ENCODE measurements at places on chromosomes 11 and 22.

DNA sequence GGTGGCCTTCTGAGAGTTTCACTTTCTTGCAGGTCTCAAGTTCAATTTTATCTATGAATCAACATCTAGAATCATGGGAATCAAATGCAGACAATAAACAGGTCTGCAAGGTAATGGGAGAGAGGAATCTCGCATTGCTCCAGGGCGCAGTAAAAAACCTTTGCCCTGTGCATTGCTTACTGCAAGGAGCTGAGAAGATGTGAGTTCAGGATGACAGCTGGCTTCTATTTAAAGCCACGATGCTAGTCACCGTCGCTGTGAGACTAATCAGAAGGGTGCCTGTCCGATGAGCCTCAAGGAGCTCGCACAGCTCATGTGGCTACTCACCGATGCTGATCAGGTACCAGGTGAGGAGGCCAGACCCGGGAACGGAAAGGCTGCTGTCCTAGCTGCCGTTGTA lies 30.2 kb upstream of the APOA1 start:
- no peak for DNase-seq

- DNase-seq: no peak
These were observed 18.8 kb upstream of the AMPD3 start for GRCh38 chr11:10436224-10436623.

DNA sequence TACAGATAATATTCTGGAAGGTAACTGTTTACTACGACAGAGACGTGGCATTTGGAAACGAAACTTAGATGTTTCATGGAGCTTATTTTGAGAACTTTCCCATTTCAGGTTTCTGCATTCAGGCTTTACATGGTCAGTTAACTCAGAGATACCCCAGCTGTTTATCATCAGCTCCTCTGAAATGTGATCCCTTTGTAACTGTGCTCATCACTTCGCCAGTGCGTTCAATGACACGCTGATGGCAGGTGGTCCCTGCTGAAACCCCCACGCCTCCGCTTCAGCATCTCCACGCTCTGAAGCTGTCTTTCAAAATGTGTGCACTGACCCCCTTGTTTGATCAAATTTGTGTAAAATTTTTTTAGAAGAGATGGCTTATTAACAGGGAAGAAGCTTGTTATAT lies 30.5 kb downstream of the ALG12 start:
- DNase-seq: no peak

DNA sequence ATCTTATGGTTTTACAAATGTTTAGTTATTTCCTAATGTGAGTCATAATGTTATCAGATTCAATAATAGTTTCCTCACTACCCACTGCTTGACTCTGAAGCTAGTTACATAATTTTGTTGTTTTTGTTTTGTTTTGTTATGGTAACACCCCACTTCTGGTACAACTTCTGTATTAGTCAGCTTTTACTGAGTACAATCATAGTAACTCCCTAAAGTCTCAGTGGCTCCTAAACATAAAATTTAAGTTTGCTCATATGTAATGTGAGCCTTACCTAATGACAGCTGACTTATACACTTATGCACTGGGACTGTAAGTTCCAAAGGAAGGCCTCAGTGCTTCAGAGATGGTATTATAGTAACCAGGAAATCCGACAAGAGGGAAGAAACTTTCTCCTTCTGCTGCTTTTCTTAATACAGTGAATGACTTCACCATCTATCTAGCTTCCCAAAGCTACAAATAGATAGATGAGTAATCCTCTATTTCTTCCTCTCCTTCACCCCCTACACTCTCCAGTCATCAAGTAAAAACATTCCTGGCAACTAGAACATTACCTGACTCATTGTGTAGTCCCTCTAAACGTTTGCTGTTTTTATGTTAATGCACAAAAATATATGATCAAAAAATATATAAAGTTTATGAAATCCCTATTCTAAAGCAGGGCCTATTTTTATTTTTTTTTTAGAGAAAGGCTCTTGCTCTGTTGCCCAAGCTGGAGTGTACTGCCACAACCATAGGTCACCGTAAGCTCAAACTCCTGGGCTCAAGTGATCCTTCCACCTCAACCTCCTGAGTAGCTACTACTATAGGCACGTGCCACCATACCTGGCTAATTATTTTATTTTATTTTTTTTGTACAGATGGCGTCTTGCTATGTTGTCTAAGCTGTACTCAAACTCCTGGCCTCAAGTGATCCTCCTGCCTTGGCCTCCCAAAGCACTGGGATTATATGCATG lies 563.0 kb downstream of the SOX6 start:
- DNase-seq: no peak

DNA sequence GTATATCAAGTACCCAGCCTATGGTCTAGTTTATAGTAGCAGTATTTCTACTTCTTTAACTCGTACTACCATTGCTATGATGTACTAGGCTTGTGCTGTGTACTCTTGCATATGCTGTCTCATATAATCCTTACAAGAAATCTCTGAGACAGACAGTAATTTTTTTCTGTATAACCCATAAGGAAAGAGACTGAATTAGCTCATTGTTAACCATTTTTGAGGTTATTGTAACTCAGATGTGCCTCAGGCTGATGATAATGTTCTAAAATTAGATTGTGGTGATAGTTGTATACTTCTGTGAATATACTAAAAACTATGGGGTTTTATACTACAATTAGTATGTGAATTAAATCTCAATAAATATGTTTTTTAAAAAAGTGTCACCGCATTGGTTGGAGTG lies 112.2 kb upstream of the RRM1 start:
- DNase-seq: no peak

DNA sequence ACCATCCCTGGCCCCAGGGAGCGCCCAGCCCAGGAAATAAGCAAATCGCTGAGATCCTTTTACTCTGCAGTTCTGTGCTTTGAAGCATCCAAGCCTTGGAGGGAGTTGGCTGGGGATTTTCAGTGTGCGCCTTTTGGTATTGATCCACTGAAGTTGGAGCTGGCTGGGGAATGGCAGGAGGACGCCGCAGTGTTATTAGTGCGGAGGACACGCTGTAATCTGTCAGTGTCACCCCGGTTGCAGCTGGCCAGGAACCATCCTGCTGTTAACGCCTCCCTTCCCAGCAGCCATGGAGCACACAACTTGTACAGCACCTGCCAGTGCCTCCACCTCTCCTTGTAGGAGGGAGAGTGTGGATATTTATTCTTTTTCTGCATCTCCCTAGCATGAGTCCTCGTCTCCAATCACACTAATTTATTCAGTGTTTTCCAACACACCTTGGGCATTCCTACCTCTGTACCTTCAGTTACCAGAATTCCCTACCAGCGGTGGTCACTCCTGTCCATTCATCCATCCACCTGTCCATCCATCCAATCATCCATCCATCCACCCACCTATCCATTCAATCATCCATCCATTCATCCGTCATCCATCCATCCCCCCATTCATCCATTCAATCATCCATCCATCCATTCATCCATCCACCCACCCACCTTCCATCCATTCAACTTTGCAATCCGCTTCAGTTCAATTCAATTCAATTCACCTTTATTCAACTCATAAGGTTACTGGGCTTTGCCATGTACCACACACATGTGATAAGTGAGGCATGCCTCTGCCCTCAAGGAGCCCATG lies 21.9 kb upstream of the EIF3D start:
- no peak for DNase-seq
